ENCODE measurements at places on chromosomes 7 and 10.

- no peak for DNase-seq
Measured at GRCh38 chr7:157313645-157314044, 23.2 kb upstream of the DNAJB6 start.

DNA sequence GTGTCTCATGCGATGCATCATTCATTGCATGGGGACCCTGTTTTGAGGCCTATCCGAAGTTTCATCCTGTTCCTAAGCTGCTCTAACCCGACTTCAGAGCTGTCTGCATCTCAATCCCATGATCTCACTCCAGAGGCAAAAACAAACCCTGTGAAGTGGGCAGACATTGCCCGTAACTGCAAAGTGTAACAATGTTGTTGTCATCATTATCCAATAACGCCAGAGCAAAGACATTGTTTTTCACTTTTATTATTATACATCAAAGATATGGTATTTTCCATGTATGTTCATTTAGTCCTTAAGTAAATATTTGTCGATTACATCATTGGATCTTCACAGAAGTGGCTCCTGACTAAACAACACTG, 246.7 kb downstream of the KLF6 start:
- DNase-seq = no peak

DNA sequence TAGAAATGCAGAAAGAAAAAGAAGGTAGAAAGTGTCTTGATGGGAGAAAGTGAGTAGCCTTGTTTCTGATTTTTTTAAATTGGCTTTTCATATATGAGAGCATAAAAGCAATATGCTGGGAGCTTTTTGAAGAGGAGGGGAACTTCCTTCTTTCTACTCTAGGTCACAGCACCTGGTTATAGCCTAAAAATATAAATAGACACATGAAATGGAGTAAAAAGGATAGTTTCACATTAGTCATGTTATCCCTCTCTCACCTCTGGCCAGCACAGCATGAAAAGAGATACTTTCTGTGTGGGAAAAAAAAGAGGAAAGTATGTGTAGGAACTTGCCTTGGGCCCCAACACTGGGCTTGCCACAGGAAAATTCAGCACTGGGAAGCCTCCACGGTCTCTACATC, 292.2 kb upstream of the ZWINT start:
- DNase-seq = no peak

DNA sequence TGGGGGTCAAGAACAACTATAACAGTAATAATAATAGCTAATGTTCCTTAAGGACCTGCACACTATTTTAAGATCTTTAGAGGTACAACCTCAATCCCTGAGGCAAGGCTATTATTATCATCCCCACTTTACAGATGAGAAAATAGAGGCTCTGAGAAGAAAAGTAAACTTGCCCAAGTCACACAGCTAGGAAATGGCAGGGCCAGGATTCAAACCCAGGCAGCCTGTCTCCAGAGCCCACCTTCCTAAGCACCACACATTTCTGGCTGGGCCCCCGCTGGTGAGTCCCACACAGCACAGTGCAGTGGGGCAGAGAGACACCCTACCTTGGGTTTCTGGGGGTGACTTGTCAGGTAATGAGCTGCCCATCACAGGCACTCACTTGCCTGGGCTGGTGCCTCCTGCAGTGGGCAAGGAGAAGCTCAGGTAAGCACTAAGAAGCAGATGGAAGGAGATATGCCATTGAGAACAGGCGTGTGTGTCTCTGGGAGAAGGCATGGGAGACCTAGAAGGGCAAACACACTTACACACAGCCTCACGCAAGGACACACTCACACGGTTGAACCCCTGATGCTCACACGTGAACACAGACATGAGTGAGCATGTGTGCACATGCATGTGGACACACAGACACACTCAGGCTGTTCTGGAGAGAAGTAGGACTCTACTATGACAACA, 104.4 kb upstream of the ZMIZ1 start:
- DNase-seq = no peak

DNA sequence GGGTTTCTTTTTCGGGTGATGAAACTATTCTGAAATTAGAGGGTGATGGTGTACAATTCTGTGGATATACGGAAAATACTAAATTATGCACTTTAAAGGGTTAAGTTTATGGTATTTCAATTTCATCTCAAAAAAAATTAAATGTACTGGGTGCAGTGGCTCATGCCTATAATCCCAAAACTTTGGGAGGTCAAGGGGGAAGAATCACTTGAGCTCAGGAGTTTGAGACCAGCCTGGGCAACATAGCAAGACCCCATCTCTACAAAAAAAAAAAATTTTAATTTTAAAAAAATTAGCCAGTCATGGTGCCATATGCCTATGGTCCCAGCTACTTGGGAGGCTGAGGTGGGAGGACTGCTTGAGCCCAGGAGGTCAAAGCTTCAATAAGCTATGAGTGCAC, 57.0 kb downstream of the SMURF1 start:
- DNase-seq = no peak

GRCh38 chr7:84085998-84086397, 108.6 kb downstream of the SEMA3A start:
- no peak for DNase-seq

DNA sequence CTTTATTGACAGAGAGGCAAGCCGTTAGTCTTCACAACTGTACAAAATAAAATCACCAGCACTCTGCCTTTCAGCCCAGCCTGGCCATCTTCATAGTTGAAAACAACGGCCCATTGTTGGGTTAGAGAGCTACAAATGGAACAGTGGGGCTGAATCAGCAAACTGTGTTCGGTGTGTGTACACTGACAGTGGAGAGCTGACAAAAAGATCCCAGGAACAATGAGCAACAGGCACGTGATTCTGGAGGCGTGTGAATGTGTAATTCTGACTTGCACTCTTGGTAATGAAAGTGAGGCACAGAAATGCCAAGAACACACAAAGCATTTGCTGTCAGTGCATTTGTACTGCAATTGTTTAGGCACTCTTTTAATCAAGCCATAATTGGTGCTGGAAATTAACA, 303.7 kb downstream of the WDR11 start:
- DNase-seq = no peak

DNA sequence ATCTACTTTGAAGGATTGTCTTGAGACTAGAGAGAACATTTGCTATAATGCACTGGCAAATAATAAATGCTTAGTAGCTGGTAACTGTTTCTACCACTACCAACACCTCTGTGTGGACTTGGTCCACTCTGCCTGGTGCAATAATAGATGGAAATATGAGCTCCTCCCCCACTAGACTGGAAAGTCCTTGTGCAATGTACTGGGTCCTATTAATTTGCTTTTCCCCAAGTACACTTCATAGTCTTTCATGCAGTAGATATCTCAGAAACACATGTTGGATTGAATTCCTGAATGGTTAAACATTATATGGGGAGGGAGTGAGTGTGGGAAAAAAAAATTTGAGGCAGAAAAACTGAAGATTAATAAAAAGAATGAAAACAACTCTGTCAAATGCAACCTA, 119.3 kb downstream of the C10orf90 start:
- no peak for DNase-seq

- no peak for DNase-seq
Measured at GRCh38 chr7:45021604-45022296, 21.7 kb downstream of the CCM2 start.

GRCh38 chr7:105862770-105863169, 13.6 kb downstream of the ATXN7L1 start:
- no peak for DNase-seq

GRCh38 chr7:151470711-151471110, 30.8 kb upstream of the CRYGN start:
- DNase-seq = no peak

GRCh38 chr7:91656541-91657482, 223.7 kb downstream of the MTERF1 start:
- DNase-seq = no peak

GRCh38 chr7:54292171-54292925, 249.8 kb upstream of the VSTM2A start:
- no peak for DNase-seq

GRCh38 chr10:61588770-61589211, 73.9 kb upstream of the CABCOCO1 start:
- no peak for DNase-seq

GRCh38 chr7:98930921-98931320, 52.6 kb downstream of the TRRAP start:
- DNase-seq = no peak

DNA sequence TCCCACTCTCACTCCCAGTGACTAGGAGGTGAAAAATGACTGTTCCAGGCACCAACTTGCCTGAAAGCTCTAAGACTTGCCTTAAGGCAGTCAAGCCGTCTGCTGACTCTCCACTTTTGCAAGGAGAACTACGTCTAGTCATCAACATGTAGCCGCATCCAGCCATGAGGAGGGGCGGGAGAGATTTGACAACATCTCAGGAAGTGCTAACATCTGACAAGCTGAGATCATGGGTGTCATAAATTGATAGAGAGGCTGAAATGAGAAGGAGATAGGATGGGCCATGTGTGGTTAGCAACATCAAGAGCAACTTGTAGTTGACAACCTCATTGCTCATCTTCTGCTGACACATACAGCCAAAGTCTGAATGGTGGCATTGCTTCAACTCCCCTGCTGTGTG, 9.0 kb upstream of the TBXAS1 start:
- DNase-seq = no peak

GRCh38 chr7:90838799-90839198, 242.7 kb downstream of the CDK14 start:
- DNase-seq = no peak

- no peak for DNase-seq
Measured at GRCh38 chr7:138556771-138557484, 96.9 kb downstream of the TRIM24 start.

DNA sequence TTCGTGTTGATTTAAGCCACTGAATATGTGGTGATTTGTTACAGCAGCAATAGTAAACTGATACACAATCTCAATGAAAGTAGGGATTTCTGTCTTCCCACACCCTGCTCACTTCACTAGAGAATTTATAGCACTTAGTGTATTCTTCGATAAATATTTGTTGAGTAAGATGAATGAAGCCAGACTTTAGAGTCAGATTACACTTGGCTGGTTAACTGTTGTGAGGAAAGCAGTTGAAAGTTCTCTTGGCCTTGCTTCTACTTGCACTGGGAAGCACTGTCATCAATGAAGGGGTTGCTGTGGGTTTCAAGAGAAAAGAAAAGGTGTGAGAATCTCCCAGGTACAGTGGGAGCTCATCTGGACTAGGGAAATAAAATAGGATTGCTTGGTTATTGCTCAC, 82.1 kb upstream of the IGFBP3 start:
- DNase-seq = no peak

- DNase-seq = no peak
Measured at GRCh38 chr7:41238851-41239331, 464.0 kb downstream of the INHBA start.

DNA sequence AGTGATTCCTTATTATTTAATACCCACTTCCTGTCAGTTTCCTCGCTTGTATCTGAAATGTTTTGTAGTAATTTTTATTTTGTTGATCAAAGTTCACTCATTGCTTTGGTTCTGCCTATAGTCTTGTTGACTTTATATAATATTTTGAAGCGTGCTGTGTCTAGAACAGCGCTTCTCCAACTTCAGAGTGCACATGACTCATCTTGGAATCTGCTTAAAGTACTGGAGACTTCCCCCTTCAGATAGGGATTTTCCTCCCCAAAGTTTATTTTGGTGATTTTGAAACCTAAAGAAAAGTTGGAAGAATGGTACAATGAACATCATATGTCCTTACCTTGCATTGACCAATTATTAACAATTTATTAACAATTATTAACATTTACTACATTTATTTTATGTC, 5.8 kb downstream of the COMTD1 start:
- DNase-seq = no peak

GRCh38 chr10:58826694-58827093, 314.0 kb downstream of the BICC1 start:
- DNase-seq = no peak

- DNase-seq = no peak
Measured at GRCh38 chr7:25996006-25996408, 156.0 kb upstream of the NFE2L3 start.

- DNase-seq = no peak
Measured at GRCh38 chr10:112148331-112148730, 35.2 kb downstream of the GPAM start.

DNA sequence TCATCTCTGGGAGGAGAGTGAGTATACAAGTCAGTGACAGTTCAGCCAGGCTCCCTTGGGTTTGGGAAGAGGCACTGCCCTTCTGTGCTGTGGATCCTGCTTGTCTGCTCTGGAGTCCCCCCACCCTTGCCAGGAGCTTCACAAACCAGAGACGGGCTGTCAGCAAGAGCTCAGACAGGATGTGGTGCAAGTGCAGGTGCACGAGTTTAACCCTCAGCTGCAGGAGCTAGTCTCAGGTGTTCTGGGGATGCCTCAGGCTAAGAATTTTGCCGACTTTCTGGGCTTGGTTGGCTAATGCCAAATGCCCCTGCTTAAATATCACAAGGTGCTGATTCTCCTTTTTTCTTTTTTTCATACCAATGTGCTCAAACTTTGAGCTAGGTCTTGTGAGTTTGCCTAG, 22.3 kb downstream of the ZNF783 start:
- DNase-seq = no peak

- DNase-seq = no peak
Measured at GRCh38 chr7:74248156-74248555, 6.0 kb downstream of the RFC2 start.

DNA sequence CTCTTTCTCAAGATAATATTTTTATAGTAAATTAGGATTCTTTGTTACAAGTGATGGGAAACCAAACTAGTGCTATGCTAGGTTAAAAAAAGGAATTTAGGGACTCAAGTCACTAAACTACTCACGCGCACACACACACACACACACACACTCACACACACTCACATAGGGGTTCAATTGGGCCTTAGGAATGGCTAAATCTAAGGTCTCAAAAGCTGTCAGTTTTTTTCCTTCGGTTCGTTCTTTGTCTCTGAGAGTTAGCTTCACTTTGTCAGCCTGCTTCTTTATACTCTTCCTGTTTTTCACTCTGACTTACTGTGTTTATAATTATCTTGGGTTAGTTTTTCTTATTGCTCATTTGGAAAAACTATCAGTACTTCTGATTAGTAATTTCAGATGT, 138.9 kb downstream of the ADK start:
- no peak for DNase-seq

DNA sequence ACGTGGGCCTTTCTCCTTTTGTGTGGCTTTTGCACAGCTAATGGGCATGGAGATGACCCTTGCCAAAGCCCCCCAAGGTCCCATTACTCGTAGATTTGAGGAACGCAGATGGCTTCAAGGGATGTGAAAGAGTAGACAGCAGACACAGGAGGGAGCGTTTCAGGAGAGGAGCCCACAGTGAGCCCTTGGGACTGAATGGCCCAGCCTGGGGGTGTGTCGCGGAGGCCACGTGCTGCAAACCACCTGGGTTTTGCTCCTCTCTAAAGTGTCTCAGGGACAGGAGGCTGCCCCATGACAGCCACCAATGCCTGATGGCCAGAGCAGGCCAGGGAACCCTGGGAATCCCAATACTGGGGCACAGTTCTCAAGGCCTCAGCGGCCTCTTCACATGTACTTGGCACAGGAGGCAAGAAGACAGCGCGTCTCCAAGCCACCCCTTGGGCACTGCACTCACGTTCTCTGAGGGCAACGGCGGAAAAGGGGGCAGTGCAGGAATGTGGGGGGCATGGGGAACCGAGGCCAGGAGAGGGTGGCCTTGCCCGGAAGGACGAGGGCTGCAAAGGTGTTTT, 185.2 kb downstream of the WDR37 start:
- no peak for DNase-seq

- DNase-seq = peak; percentile 10
Measured at GRCh38 chr10:5811387-5811821, 1.8 kb downstream of the GDI2 start.

GRCh38 chr7:1403638-1404459, 55.4 kb downstream of the MICALL2 start:
- no peak for DNase-seq

Measured in type B pancreatic cell (in vitro differentiated cells).